ENCODE measurements at places on chromosomes 11 and 22.

DNA sequence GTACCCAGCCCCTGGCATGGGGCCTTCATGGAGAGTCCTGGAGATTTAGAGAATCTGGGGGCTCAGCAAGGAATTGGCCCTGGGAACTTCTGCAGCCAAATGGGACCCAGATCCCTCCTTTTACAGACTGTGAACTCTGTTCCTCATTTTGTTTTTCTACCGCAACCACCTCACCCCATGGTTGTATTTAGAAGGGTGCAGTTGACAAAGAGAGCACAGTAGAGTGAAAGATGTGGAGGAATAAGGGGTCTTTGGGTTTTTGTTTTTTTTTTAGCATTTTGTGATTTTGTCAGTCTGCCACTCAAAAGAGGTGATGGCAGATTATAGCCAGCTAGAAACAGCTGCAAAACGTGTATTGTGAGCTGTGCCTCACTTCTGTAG, 1.9 kb downstream of the ZNF74 start:
- no peak for DNase-seq

GRCh38 chr22:44067033-44067432, 42.9 kb downstream of the PARVB start:
- no peak for DNase-seq

DNA sequence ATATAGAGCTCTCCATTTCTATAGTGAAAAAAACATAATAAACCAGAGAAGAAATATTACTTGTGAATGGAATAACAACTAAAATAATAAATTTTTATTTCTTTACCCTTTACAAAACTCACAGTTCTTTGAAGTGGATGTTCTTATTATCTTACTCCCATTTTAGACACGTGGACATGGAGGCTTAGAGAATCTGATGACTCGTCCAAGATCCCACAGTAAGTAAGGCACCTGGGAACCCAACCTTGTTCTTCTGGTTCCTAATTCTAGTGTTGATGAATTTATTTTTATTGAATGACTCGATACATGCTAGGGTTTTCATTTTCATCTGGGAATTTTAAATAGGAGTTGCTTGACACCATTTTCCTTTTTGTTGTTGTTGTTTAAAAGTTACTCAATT, 1.8 kb downstream of the BPIFC start:
- no peak for DNase-seq

GRCh38 chr11:94031625-94032024, 10.5 kb downstream of the HEPHL1 start:
- DNase-seq: no peak

- no peak for DNase-seq
These were observed 117.2 kb upstream of the CLPB start for GRCh38 chr11:72551571-72551970.

DNA sequence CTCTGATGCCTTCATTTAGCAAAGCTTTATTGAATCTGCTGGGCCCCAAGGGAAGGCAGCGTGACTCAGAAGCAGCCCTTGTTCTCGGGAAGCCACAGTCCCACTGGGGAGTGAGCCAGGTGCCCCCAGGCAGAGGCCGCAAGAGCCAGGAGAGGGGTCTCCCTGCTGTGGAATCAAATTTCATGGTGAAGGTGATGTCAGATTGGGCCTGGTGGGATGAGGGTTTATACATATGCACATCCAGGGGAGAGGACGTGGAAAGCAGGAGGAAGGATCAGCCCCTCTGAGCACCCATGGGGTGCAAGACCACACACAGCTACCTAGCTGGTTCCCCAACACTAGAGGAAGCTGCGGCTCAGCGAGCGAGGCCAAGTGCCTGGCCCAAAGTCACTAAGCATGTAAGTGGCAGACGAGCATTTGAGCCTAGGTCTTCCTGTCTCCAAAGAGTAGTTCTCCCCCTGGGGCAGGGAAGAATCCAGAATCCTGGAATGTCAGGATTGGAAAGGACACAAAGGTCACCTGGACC, 2.0 kb downstream of the SYNGR1 start:
- DNase-seq: no peak

DNA sequence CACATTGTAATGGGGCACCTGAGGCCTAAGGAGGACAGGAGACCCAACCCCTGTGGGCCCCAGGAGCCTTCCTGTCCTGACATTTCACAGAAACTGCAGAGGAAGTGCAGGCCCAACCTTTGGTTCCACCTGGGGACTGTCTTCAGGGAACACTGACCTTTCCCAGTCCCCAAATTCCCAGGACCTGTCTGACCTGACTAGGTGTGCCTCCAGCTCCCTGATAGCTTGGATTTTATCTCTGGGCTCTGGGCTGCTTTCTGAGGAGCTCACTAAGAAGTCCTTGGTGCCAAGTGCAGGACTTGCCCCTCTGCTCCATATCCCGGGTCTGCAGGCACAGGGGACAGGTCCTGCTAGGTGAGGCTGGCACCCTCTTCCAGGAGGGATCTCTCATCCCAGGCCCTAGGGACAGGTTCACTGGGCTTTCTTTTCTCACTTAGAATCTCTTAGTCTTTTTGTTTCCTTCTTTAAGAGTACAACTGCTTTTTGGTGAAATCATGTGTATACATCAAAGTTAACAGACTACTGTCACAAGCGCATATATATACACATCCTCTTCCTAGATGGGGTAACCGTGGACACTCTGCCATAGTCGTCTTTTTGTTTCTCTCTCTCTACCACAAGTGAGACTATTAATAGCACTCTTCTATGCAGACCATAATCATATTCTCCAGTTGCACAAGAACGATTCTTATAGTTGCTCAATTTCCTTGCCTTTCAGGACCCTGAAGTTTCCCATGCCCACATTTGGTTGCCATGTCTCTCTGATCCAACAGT, 72.0 kb upstream of the IGLL5 start:
- no peak for DNase-seq

DNA sequence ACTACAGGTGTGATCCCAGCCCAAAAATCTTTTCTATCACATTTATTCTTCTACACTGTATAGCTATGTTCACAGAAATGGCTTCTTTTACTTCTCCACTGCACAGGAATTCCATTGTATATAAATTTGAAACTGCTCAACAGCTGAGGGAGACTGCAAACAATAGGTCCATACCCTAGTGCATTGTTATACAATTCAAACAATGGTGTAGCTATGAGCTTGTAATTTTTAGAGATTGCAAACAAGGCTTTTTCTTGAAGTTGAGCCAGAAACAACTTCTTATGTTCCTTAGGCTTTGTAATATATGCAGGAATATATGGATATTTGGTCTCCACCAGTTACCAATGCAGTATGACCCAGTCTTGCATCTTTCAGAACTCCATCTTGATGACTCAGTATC, 19.5 kb upstream of the SIK3 start:
- DNase-seq: no peak

- DNase-seq: no peak
These were observed 99.8 kb downstream of the MYO18B start for GRCh38 chr22:25841775-25842174.

GRCh38 chr11:44356351-44356750, 46.4 kb upstream of the ALX4 start:
- DNase-seq: no peak

DNA sequence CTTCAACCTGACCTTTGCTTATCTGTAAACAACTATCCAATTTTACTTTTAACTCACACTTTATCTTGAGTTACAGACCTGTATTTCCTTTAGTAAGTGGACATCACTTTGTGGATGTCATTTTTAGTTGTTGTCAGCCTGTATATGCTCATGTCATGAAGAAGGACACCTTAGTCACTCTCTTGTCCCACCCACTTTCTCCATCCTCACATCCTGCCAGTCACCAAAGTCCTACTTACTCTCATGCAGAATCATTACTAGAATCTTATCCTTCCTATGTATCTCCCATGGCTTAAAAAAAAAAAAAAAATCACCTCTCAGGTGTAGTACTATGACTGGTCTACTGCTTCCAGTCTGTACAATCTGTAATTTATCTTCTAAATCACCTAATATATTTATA, 43.3 kb downstream of the SESN3 start:
- no peak for DNase-seq

GRCh38 chr11:1157645-1158591, at the start of gene MUC5AC:
MUC5AC (plus strand) TSS chr11:1157953; CDS start chr11:1158000, 47 bp downstream.
- no peak for DNase-seq

DNA sequence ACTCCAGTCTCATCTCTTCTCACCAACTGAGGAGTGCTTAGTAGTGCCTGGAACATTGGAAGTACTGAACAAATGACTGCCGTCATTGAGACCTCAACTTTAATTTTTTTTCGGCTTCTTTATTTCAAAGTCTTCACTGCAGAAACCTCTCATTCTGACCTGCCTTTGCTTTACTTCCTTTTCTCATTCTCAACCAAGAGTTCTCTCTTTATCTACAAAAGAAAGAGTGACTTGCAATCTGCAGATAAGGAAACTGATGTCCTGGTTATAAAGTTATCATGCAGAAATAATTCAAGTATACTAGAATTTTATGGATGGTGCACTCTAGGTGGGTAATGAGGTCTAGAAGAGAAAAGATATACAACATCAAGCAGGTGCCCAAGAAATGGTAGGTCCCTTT, 1.2 kb upstream of the EED start:
- DNase-seq: no peak

DNA sequence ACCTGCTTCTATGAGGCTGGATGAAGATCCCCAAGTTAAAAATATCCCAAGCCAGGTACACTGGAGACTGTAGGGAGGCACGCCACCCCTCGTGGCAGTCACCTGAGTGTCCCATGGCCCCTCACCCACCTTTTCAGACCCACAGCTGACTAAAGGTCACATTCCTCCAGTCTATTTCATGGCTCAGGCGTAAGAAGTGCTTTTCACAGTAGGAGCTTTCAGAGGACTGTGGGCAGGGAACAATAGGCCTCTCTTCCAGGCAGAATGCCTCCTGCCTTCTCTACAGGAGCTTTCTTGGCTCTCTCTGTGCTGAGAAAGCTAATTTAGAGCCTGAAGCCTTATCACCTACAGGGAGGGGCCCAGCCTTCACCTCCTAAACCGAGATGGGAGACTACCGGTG, 73.8 kb downstream of the C11orf58 start:
- no peak for DNase-seq

- DNase-seq: no peak
These were observed 56.1 kb upstream of the SLC22A12 start for GRCh38 chr11:64534950-64535349.

- DNase-seq: no peak
These were observed 10.4 kb downstream of the PACSIN2 start for GRCh38 chr22:43004362-43005035.

GRCh38 chr11:127601578-127601977, 601.0 kb upstream of the KIRREL3 start:
- no peak for DNase-seq

- no peak for DNase-seq
These were observed 1.9 kb upstream of the ARHGEF12 start for GRCh38 chr11:120334332-120334731.

GRCh38 chr11:3090096-3090901, 33.1 kb upstream of the CARS1 start:
- no peak for DNase-seq

- DNase-seq: no peak
These were observed 106.4 kb upstream of the ANO1 start for GRCh38 chr11:69971741-69972140.

GRCh38 chr22:23058063-23058462, 12.3 kb upstream of the GNAZ start:
- no peak for DNase-seq

GRCh38 chr11:69580529-69580928, 60.4 kb upstream of the CCND1 start:
- no peak for DNase-seq

DNA sequence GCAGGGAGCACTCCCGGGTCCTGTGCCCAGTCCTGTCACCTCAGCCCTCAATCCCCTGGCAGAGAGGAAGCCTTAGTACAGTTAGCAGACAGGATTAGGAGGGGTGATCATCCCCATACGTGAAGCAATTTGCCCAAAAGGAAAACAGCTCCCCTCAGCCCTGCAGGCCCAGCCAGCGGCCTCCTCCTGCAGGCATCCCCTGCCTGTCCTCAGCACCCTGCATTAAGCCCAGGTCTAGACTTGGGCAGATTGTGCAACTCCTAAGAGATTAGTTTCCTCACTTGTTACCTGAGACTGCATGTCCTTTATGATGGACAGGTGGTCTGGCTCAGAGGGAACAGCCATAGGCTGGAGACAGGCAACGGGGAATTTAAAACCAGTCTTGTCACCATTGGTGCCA, 95.5 kb upstream of the TMEM45B start:
- DNase-seq: no peak

DNA sequence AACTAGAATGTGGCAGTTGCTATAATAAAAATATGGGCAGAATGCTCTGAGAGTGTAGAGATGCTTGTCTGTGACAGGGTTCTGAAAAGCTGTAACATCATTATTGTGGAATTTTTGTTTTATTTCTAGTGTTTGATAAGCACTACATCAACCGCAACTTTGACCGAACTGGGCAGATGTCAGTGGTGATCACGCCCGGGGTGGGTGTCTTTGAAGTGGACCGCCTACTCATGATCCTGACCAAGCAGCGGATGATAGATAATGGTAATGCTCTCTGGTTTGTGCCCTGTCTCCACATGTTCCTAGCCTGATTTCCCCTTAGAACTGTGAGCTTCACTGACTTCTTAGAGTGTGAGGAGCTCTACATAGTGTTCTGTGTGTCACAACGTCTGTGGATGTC, 48.8 kb downstream of the DEPDC5 start:
- no peak for DNase-seq

GRCh38 chr11:128188346-128189004, 398.9 kb downstream of the ETS1 start:
- no peak for DNase-seq

GRCh38 chr22:42228483-42228882, 42.0 kb downstream of the TCF20 start:
- no peak for DNase-seq

DNA sequence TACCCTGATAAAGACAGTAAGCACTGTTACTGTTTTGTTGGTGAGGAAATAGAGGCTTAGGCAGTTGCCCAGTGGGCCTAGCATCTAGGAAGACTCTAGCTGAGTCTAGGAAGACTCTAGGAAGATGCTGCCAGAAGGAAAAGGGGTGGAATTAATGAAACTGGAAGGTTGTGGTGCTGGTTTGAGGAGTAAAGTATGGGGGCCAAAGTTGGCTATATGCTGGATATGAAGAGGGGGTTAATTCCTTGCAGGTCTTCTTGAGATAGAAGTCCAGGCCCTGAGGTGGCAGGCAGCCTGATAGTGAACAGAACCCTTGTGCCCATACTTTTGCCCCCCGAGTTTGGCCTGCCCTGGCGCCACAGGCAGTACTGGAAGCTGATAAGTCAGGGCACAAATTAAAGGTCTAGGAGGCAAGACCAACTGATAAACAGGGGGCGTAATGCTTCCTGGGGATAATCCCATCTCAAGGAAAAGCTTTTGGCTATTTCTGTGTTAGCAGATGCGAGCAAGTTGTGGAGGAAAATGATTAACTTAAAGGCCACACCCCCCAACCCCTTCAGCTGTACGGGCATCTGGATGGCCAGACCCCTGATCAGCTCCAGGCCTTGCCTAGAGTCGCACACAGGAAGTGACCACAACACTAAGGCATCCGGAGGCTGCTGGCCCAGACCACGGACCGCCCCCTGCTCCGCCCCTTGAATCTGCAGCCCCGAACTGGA, 3.1 kb downstream of the ILK start:
- DNase-seq: peak; percentile 37

GRCh38 chr11:129637473-129637872, 178.2 kb upstream of the TMEM45B start:
- no peak for DNase-seq

- no peak for DNase-seq
These were observed 66.7 kb downstream of the EFCAB6 start for GRCh38 chr22:43745411-43745770.

GRCh38 chr11:15905366-15906104, 450.8 kb downstream of the SOX6 start:
- no peak for DNase-seq
